ENCODE measurements at places on chromosomes 6 and 20.

DNA sequence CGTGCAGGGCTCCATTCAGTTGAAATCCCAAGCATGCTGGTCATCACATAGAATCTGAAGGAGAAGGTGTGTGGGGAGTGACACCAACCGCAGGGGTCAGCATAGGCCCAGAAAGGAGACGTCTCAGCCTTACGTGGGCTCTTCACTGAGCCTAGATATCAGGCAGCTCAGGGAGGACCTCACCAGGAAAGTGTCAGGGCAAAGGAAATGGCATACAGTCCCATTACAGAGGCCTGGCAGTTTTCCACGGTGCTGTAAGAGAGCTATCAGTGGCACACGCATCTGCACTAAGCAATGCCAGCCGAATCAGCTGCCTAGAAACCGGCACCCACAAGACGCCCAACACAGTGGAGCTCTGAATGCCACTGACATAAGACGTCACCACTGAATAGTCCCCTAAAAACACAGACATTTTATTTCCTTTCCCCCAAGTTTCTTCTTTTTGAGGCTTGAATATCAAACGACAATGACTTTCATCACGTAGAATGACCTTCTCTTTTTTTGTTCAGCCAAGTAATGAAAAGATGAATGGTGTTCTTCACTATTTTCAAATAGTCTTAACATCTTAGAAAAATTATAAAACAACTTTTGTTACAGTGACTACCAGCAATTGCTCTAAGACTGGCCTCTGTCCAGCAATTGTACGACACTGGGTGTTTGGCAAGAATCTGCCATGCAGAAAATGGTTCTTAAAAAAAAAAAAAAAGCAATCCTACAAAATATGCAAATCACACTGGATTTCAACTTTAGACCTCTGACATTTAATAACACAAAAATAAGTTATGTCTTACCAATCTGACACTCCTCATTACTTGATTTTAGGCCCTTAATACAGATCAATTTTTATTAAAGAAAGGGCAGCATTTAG is 88.9 kb upstream of the FOXQ1 start:
- no peak for DNase-seq

GRCh38 chr6:155158030-155158843 is 105.6 kb upstream of the CLDN20 start:
- DNase-seq = no peak

DNA sequence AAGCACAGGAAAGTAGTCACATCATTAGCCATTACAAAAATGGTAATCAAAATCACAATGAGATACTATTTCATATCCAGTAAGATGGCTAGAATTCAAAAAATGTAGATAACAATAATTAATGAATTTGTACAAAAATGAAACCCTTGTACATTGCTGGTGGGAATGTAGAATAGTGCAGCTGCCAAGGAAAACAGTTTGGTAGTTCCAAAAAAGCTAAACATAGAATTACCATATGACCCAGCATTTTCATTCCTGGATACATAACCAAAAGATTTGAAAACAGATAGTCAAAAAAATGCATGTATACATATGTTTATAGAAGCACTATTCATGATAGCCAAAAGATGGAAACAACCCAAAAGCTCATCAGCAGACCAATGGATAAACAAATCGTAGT is 251.1 kb upstream of the RAB32 start:
- DNase-seq = no peak

DNA sequence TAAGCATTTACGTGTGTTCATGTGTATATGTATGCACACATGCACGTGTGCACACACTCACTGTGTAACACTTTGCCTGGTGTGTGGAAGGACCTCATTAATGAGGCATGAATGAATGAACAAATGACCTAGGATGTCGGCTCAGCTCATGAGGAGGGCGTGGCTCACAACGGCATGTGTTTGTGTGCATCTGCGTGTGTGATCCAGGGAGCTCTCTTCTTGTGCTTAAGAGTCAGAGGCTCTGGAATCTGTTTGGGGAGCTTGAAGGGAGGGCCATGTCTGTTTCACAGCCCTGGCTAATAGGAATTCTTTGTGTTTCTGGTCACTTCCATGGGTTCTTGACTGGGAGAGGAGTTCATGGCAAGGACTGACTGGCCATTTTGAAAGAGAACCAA is 32.7 kb downstream of the TOX2 start:
- DNase-seq = no peak

- no peak for DNase-seq
Observed at GRCh38 chr20:59784365-59784764, 149.1 kb downstream of the SYCP2 start.

DNA sequence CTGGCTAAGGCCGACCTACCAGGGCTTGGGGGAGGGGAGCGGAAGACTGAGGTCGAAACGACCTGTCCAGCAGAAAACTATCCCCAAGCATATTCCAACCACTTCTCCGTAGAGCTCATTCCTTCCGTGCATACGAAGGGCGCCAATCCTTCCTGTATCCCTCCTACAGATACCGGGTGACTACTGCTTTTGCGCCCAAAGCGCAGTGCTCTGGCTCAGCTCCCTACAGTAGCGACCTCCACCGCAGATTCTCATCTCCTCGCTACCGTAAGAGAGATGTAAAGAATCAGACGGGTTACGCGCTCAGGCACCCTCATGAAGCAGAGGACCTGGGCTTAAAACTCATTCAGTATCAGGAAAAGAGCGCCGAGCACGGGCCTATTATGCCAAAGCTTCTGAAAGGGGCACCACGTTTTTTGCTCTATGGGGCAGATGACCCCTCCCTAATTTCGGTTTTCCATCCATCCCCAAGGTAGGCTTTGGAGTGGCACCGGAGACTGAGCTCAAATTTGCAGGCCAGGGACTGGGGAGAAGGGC is 563 bp upstream of the NNAT start:
- DNase-seq = no peak

DNA sequence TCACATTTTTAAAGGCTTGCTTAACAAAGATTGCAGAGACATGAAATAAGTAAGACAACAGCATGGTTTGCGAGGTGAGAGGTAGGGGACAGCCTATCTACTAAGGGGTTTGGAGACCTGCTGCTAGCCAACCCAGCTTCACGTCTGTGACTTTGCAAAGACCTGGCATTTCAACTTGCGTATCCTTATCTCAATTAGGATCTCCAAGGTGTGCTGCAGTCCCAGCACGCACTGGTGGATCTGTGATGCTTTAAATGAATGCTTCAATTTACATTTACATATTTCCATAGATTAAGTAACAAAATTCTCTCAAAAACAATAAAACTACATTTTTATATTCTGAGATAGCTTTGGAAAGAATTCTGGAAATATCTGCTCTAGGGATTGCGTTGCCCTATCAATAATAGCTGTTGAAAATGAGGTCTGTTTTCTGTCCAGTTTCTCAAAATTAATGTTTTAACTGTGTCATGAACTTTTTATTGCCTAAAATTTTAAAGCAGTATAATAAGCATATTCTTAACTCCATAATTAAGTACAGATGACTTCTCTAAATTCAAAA is 124.4 kb upstream of the EDN1 start:
- DNase-seq = no peak

DNA sequence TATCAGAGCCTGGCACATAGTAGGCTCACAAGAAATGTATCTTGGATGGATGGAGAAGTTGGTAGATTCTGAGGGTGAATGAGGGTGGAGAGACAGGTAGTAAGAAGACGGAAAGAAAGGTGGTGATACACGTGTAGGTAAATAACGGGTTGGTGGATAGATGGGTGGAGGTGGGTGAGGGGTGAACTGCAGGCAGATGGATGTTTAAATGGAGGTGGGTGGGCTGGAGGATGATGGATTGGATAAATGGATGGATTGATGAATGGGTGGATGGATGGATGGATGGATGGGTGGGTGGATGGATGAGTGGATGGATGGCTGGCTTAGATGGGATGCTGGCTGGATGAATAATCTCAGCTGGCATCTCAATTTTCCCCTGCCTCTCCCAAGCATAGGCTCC is 9.9 kb downstream of the CDH22 start:
- DNase-seq = no peak

- DNase-seq = no peak
Observed at GRCh38 chr20:20815711-20816455, 103.4 kb upstream of the RALGAPA2 start.

GRCh38 chr6:106927531-106928398 is 46.8 kb downstream of the CD24 start:
- DNase-seq = peak; percentile 72

- no peak for DNase-seq
Observed at GRCh38 chr6:40358473-40359460, 228.4 kb downstream of the LRFN2 start.

DNA sequence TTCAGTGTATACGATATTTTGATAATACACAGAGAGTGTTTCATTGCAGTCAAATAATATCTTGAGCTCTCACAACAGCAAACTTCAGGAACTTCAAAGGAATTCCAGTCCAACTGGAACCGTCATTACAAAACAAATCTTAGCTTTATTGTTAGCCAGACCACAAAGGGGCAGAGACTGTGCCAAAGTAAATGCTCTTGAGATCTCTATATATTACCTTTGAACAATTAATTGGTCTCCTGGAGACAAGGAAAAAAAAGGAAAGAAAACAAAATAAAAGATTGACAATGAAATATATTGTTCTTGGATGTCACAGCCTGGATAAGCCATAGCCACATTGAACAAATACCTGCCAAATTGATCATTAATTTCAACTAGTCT is 70.0 kb downstream of the FOXC1 start:
- no peak for DNase-seq

DNA sequence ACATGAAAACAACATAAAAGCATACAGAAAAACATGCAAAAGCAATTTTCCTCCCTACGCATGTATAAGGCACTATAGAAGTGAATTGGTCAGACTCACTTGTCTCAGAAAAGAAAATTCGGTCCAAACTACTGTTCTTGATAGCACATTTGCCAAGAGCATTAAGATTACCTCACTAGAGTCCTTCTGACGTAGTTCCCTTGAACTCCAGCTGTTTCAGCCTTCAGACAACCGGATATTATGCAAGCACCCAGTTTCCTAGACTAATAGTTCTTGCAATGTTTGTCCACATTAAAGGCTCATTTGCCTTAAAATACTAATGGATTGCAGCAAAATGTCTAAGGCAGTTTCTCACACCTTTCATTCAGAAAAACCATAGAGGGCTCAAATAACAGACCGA is 2.5 kb upstream of the CASS4 start:
- DNase-seq = no peak

- DNase-seq = no peak
Observed at GRCh38 chr6:24668997-24669361, 2.1 kb downstream of the ACOT13 start.

DNA sequence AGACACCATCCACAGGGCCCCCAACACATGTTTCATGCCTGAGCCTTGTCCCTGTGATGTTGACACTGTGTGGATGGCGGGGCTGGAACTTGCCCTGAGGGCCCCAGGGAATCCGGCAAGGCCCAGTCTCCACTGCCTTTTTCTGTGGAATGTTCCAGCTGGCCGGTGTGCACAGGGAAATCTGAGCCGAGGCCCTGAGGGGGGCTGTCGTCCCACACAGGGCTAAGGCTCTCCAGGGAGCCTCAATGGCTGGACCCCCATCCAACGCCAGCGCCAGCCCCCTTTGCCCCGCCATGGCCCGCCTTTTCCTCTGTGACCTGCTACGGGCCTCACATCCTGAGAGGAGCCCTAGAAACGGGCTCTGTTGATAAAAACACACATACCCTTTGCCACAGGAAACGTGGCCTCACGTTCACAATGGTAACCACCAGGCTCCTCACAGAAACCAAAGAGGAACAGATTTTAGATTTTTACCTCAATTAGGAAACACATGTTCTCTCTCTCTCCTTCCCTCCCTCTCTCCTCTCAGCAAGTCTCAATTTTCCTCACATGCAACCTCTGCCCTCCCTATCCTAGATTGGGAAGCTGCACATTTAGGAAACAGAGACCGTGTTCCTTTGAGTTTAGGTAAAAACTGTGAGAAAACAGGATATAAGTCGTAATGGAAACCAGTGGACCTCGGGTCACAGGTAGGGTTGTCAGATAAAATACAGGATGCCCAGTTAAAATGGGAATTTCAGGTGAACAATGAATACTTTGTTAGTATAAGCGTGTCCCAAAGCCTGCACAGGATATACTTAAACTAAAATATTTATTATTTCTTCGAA is 13.7 kb upstream of the ZNF831 start:
- DNase-seq = no peak

- no peak for DNase-seq
Observed at GRCh38 chr6:166959911-166960608, 3.7 kb upstream of the RNASET2 start.

GRCh38 chr20:49511788-49512525 is 29.5 kb upstream of the KCNB1 start:
- no peak for DNase-seq

GRCh38 chr20:57609086-57609841 is 11.0 kb downstream of the ZBP1 start:
- DNase-seq = peak; percentile 52

GRCh38 chr6:111992851-111993250 is 61.1 kb upstream of the CCN6 start:
- no peak for DNase-seq
